ENCODE measurements at places on chromosomes 6 and 20. TPM values are rescaled to one million over a fixed set of nuclear protein-coding genes. Genes with fewer than 3 reads are reported as not detected.

GRCh38 chr6:105898286-105898685 is 187.8 kb upstream of the PRDM1 start:
- H3K4me1 ChIP-seq = no peaks in the 10 kb centered on the region
- H3K36me3 ChIP-seq = no peaks in the 10 kb centered on the region
- no peak overlapping the region for H3K4me3 ChIP-seq

DNA sequence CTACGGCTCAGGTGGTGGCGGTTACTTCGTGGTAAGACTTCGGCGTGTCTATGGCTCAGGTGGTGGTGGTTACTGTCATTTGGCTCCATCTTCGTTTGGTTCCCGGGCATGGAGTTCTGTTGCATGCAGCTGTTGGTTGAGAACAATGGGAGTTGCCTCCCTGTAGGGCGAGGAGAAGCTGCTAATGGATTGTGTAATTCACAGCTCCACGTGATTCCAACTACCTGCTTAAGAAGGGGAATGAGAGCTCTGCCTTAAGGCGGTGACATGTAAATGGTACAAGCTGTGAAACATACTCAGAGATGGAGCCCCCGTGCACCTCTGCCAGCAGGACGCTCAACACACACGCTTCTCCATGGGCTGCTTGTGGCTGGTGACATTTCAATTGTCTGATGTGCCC is 12.4 kb upstream of the DACT2 start:
- DNase-seq = no peak
- H3K4me1 ChIP-seq = no peaks in the 10 kb centered on the region
- no peak overlapping the region for H3K27ac ChIP-seq
- no peaks in the 10 kb centered on the region for H3K27me3 ChIP-seq
- H3K4me3 ChIP-seq = no peak overlapping the region

- no peak overlapping the region for H3K4me3 ChIP-seq
- no peak overlapping the region for H3K27ac ChIP-seq
- H3K27me3 ChIP-seq = no peaks in the 10 kb centered on the region
Observed at GRCh38 chr6:98976674-98977385, 29.1 kb upstream of the FBXL4 start.

DNA sequence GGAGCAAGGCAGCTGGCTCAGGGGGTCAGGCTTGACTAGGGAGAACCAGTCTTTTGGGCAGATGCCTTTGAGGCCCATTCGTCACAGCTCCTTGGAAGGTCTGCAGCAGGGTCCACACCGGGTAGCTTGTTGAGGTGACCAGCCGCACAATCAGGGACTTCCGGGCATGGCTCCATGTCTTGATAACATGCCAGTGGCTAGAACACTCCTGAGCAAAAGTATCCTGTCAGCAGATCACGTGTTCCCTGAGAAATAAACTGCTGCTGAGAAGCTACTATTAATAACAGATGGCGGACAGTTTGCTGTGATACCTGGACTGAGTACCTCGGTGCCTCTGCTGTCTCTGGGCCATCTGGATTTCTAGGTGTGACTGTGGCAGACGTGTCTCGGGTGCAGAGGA is 235.9 kb downstream of the PRKN start:
- no peak for DNase-seq
- no peaks in the 10 kb centered on the region for H3K36me3 ChIP-seq
- no peaks in the 10 kb centered on the region for H3K27me3 ChIP-seq
- no peaks in the 10 kb centered on the region for H3K4me1 ChIP-seq
- no peak overlapping the region for H3K27ac ChIP-seq

DNA sequence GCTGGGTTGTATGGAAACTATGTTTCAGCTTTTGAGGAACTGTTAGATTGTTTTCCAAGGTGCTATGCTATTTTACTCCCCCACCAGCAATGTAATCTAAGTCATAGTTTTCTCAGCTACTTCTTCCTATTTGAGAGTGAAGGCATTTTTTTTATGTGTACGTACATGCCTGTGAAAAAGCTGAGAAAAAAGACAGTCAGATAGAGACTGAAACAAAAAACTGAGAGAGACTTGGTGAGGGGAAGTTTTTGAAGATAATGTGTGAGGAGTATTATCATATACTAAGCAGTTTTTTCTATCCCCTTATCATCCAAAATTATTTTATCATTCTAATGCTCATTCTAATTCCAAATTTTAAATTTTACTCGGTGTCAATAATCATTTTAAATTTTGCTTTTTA is 780.0 kb downstream of the BCKDHB start:
- no peaks in the 10 kb centered on the region for H3K36me3 ChIP-seq
- H3K4me1 ChIP-seq = no peaks in the 10 kb centered on the region
- H3K27ac ChIP-seq = no peak overlapping the region

The FOXC1 gene
- total RNA-seq = 0.80 TPM

The SNPH gene
- total RNA-seq = 0.11 TPM

The EPPIN gene
- not detected for total RNA-seq

Measured in right lobe of liver (tissue), 6 donors.